ENCODE measurements at places on chromosomes 4 and X.
A peak's percentile ranks its signal among the peaks of the same experiment; 100 is the strongest.

DNA sequence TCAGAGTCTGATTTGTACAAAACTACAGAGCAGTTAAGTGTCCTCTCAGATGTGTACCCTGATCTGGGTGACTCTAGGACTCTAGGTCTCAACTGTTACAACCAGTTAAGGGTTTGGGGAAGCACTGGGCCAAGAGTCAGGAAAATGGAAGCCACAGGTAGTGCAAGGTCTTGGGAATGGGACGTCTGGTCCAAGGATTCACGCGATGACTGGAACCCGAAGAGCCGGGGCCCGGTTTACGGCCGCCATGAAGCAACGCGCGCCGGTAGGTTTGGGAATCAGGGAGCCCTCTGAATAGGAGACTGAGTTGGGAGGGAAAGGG lies 321 bp upstream of the HPRT1 start:
- no peaks in the 10 kb centered on the region for H3K36me3 ChIP-seq
- no peak overlapping the region for H3K4me3 ChIP-seq
- H3K27ac ChIP-seq: no peak overlapping the region
- H3K27me3 ChIP-seq: no peaks in the 10 kb centered on the region
- no peak for DNase-seq
- no peaks in the 10 kb centered on the region for H3K4me1 ChIP-seq

GRCh38 chr4:79413886-79414285 lies 5.9 kb upstream of the GK2 start:
- no peaks in the 10 kb centered on the region for H3K36me3 ChIP-seq
- no peak overlapping the region for H3K4me3 ChIP-seq
- no peaks in the 10 kb centered on the region for H3K4me1 ChIP-seq
- no peak for DNase-seq
- H3K27me3 ChIP-seq: no peaks in the 10 kb centered on the region
- H3K27ac ChIP-seq: no peak overlapping the region

- H3K27ac ChIP-seq: no peak overlapping the region
- DNase-seq: no peak
- no peaks in the 10 kb centered on the region for H3K36me3 ChIP-seq
- H3K27me3 ChIP-seq: no peaks in the 10 kb centered on the region
Measured at GRCh38 chrX:126064901-126065541, 101.1 kb downstream of the DCAF12L2 start.

- no peaks in the 10 kb centered on the region for H3K4me1 ChIP-seq
- H3K27me3 ChIP-seq: no peaks in the 10 kb centered on the region
- H3K4me3 ChIP-seq: no peak overlapping the region
- no peaks in the 10 kb centered on the region for H3K36me3 ChIP-seq
- no peak overlapping the region for H3K27ac ChIP-seq
Measured at GRCh38 chr4:158873795-158874401, 105.1 kb downstream of the FNIP2 start.

- no peaks in the 10 kb centered on the region for H3K36me3 ChIP-seq
- no peaks in the 10 kb centered on the region for H3K4me1 ChIP-seq
- no peak overlapping the region for H3K27ac ChIP-seq
- DNase-seq: no peak
- H3K4me3 ChIP-seq: no peak overlapping the region
Measured at GRCh38 chr4:42362591-42362990, 34.7 kb upstream of the SHISA3 start.

- peak within 1 kb of the TSS; percentile 92 for H3K4me3 ChIP-seq
- H3K36me3 ChIP-seq: peaks cover 2% of the 10 kb centered on the region
- no peaks in the 10 kb centered on the region for H3K27me3 ChIP-seq
- DNase-seq: peak; percentile 98
- H3K27ac ChIP-seq: peak within 1 kb of the TSS; percentile 70
Measured at GRCh38 chrX:1452516-1453394, at the start of gene ASMTL. TSS of gene ASMTL (minus strand) at chrX:1452909. CDS start at chrX:1452840, 69 bp downstream.

DNA sequence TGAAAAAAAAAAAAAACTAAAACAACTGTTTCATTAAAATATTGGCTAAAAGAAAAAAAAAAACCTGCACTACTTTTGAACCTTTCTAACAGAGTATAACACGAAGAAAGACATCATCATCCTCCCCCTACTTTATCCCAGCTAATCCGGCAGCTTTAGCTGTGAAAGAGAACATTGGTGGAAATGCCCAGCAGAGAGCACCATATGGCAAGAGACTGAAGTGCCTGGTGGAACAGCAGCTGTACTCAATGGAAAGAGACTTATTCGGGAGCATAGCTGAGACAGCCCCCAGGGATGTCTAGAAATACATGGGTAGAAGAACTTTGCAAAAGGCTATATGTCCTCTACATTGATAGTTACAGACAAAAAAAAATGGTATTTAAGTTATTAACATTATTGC lies 30.3 kb downstream of the STPG2 start:
- H3K27me3 ChIP-seq: no peaks in the 10 kb centered on the region
- H3K36me3 ChIP-seq: no peaks in the 10 kb centered on the region
- H3K4me3 ChIP-seq: no peak overlapping the region
- DNase-seq: peak; percentile 61
- H3K4me1 ChIP-seq: no peaks in the 10 kb centered on the region

DNA sequence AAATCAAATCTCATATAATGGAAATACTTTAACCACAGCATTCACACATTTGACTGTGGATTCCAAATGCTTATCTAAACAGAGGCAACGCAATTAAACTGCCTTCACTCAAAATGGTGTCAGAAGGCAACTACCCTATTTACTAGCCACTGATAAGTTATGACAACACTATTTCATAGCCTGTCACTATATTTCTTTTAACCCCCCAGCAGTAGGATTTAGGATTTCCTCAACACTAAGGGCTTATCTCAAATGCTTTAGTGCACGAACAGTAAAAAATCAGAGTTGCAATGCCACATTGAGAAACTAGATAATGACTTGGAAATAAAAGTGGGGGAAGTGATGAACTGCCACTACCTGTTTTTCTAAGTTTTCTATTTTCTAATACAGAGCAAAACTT lies 66.7 kb downstream of the DHX15 start:
- no peak overlapping the region for H3K4me3 ChIP-seq
- H3K27me3 ChIP-seq: no peaks in the 10 kb centered on the region
- DNase-seq: peak; percentile 45
- peaks cover 8% of the 10 kb centered on the region for H3K4me1 ChIP-seq

- no peaks in the 10 kb centered on the region for H3K36me3 ChIP-seq
- peak overlapping the region; percentile 94 for H3K4me3 ChIP-seq
- H3K27me3 ChIP-seq: no peaks in the 10 kb centered on the region
- H3K27ac ChIP-seq: peak overlapping the region; percentile 100
Measured at GRCh38 chr4:140151699-140152012, 2.3 kb downstream of the MAML3 start.

- peak; percentile 72 for DNase-seq
- H3K27ac ChIP-seq: peak within 1 kb of the TSS; percentile 57
- no peaks in the 10 kb centered on the region for H3K36me3 ChIP-seq
- H3K4me3 ChIP-seq: peak within 1 kb of the TSS; percentile 78
- H3K4me1 ChIP-seq: no peaks in the 10 kb centered on the region
Measured at GRCh38 chrX:56729152-56729850, at the start of gene NBDY. TSS of gene NBDY (plus strand) at chrX:56729243. CDS start at chrX:56729354, 111 bp downstream.

- H3K4me3 ChIP-seq: no peak overlapping the region
- H3K27me3 ChIP-seq: no peaks in the 10 kb centered on the region
- no peak overlapping the region for H3K27ac ChIP-seq
- H3K4me1 ChIP-seq: no peaks in the 10 kb centered on the region
- H3K36me3 ChIP-seq: no peaks in the 10 kb centered on the region
Measured at GRCh38 chr4:61211781-61212180, 11.7 kb downstream of the ADGRL3 start.

- no peaks in the 10 kb centered on the region for H3K27me3 ChIP-seq
- H3K27ac ChIP-seq: no peak overlapping the region
- H3K4me1 ChIP-seq: no peaks in the 10 kb centered on the region
- no peak overlapping the region for H3K4me3 ChIP-seq
- DNase-seq: no peak
Measured at GRCh38 chr4:177802661-177803060, 360.4 kb upstream of the AGA start.

DNA sequence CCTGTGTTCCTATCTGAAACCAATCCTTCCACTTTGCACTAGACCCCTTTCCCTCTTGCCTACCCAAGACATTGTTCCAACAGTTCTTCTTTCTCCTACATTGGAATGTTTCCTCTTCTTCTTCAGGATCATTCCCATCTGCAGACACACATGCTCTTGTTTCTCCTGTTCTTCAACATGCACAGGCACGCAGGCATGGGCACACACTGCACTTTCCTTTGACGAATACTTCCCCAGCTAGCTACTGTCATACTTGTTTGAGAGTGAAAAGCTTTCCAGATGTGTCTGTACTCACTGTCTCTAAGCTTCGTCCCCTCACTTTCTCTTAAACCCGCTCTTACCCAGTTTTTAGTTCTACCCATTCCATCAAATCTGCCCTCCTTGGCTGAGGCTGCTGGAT lies 31.8 kb upstream of the ERVMER34-1 start:
- no peak overlapping the region for H3K4me3 ChIP-seq
- no peak overlapping the region for H3K27ac ChIP-seq
- no peak for DNase-seq

GRCh38 chr4:181982856-181983255 lies 260.3 kb upstream of the TENM3 start:
- H3K4me1 ChIP-seq: no peaks in the 10 kb centered on the region
- no peak overlapping the region for H3K27ac ChIP-seq
- H3K4me3 ChIP-seq: no peak overlapping the region

DNA sequence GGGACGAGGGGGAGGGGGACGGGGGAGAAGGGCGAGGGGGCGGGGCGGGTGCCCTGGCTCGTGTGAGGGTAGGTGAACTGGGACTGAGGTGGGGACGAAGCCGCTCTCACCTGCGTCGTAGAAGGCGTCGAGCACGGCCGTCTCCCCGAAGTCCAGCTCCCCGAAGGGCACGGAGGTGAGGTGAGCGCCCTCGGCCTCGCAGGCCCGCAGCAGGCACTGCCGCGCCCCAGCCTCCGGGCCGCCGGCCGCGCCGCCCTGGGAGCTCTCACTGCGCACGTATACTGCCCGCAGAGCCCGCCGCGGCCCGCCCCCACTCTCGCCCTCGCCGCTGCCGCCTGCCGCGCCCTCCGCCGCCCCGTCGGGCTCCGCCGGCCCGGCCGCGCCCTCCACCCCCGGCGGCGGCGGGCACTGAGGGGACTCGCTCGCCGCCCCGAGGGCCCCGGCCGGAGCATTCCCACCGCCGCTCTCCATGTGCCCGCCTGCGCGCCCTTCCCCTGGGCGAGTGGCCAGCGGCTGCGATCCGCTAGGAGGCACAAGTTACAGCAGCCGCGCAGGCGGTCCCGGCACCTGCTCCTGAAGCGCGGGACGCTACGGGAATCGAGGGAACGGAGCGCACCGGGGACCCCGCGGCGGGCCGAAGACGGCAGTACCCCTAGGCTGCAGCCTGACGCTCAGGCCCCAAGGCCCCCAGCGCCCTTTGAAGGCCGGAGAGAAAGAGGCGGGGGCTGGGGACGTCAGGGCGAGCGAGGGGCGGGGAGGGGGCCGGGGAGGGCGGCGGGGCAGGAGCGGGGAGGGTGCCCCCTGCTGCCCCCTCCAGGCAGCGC lies at the start of gene MAP3K15:
Gene MAP3K15, minus strand, starts transcription at position 718 of the 824 bp plus-strand sequence. Its CDS starts 247 bp downstream, at position 471.
- no peaks in the 10 kb centered on the region for H3K36me3 ChIP-seq
- H3K27me3 ChIP-seq: no peaks in the 10 kb centered on the region
- no peaks in the 10 kb centered on the region for H3K4me1 ChIP-seq

DNA sequence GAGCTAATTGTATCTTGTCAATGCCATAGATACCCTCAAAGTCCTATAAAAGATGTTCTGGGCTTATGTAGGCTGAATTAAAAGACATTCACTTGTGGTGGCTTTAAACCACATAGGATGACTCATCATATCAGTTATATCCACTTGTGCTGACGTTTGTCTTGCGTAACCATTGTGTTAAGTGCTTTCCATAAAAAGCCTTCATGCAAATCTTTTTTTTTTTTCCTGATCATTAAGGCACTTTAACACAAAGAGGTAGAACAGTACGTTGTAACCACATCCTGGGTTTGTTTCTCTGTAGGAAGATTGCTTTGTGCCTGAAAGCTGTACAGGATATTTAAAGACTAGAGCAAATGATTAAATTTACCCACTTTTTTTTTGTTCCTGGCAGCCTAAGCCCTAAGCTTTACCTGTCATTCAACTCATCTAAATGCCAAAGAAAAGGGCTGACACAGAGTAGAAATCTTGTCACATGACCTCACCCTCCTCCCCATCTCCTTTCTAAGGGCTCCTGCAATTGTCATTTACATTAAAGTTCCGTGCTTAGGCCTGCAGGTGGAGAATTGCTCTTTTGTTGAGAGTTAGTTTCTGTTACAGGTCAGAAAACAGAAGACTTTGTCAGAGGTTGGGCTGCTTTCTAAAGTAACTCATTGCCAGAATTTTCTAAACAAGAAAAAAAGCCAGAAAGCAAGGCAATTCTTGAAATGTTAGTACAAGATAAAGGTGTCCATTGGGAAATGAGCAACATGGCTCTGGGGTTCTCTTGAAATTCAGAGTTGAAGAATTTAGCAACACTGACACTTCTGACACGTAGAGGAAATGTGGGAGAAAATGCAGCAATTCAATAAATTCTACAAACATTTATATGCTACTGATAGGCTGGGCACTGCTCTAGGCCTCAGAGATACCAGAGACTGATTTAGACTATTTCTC lies 555.6 kb downstream of the PPARGC1A start:
- no peaks in the 10 kb centered on the region for H3K36me3 ChIP-seq
- H3K4me1 ChIP-seq: no peaks in the 10 kb centered on the region
- no peaks in the 10 kb centered on the region for H3K27me3 ChIP-seq
- DNase-seq: peak; percentile 79
- no peak overlapping the region for H3K4me3 ChIP-seq

DNA sequence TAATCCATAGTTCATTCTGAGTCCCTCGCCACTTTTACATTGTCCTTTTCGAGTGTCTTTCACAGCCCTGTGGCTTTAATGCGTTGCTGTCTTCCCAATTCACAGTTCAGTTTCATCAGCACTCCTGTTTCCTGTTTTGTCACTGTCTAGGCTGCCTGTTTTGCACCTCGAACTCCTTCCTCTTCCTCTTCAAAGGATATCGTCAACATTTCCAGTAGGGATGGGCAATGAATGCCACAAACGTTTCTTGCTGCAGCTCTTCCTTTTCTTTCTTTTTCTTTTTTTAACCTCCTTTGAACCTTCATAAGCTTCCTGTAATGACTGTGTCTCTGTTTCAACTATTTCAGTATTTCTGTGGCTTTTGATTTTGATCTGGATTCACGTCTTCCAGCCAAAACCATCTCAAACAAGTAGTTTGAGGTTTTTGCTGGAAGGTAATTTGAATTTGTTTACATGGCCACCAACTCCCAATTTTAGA lies 105.4 kb downstream of the ANXA3 start:
- H3K4me3 ChIP-seq: no peak overlapping the region
- H3K27me3 ChIP-seq: no peaks in the 10 kb centered on the region
- no peak for DNase-seq
- H3K4me1 ChIP-seq: peaks cover 2% of the 10 kb centered on the region

DNA sequence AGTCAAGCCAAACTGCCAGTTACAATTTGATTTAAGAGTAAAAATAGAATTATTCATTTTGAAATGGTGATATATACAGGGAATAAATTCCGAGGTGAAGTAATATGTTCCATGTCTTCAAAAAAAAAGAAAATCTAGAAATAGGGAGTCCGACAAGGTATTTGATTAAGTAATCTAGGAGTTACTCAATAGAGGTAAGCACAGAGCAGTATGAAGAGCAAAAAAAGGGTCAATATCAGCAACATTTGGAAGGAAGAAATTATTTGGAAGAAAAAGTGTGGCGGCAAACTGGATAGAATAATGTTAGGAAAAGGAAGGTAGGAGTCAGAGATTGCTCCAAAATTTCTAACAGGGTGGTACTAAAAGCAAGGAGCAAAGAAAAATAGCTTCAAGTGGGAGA lies 113.7 kb upstream of the BMP3 start:
- no peak overlapping the region for H3K4me3 ChIP-seq
- no peak overlapping the region for H3K27ac ChIP-seq
- H3K36me3 ChIP-seq: no peaks in the 10 kb centered on the region
- no peak for DNase-seq
- no peaks in the 10 kb centered on the region for H3K27me3 ChIP-seq

GRCh38 chrX:97639526-97639925 lies 755.8 kb downstream of the RPA4 start:
- no peaks in the 10 kb centered on the region for H3K27me3 ChIP-seq
- H3K4me3 ChIP-seq: no peak overlapping the region
- H3K27ac ChIP-seq: no peak overlapping the region
- H3K36me3 ChIP-seq: no peaks in the 10 kb centered on the region
- peak; percentile 73 for DNase-seq
